ENCODE measurements at places on chromosomes 11 and 22. TPM values are rescaled to one million over a fixed set of nuclear protein-coding genes. Genes with fewer than 3 reads are reported as not detected.

GRCh38 chr22:30838111-30838510, 130.5 kb downstream of the MORC2 start:
- no peak for DNase-seq

DNA sequence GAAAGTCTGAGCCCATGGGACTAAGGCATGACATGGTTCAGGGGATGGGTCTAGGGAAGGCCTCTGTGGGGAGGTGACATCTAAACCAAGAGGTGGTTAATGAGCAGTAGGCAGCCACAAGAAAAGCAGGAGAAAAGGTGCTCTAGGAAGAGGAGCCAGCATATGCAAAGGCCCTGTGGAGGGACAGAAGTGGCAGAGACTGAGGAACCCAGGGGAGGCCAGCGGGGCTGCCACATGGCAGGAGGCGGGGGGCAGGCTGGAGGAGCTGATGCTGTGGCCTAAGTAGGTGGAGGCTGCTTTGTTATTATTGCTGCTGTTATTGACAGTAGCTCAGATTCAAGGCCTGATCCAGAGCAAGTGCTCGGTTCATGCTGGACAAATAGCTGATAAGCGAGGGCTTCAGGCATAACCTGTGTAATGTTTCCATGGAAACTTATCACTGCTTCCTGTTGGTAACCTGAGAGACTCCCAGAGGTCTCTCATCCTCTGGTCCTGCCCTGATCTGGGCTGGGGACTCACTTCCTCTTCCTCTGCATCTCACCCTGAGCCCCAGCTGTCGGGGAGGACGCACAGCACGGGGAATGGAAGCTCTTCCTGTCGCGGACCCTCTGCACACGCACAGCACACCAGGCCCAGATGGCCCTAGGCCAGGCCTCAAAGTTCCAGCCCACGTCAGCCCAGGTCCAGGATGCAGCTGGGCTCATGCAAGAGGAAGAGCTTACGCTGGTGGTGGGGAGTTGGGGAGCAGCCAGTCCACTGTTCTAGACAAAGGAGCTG, 75.2 kb upstream of the TP53I11 start:
- no peak for DNase-seq

DNA sequence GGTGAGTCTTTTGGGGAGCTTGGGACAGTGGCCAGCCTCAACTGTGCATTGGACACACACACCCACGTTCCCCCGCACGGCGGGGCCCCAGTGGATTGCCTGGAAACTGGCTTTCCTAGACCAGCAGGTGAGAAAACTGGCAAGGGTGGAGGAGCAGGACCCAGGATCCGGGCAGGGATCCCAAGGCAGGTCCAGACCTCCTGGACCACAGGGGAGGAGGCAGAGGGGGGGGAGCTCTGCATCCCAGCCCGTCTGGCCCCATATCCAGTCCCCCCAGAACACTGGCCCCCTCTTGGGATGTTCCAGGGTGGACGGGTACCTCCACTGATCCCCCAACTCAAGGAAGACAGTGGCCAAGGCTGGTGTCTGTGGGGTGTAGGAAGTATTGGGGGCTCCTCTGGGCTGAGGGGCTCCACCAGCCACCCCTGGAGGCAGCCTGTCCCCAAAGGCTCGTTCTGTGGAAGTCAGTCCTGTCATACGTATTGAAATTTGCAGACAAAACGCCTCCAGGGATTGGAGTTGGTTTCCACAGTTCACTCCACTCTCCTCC, 89.3 kb upstream of the LINC01488 start:
- no peak for DNase-seq

- DNase-seq, result no peak
These were observed 7.8 kb downstream of the LDLRAD3 start for GRCh38 chr11:35951680-35952079.

DNA sequence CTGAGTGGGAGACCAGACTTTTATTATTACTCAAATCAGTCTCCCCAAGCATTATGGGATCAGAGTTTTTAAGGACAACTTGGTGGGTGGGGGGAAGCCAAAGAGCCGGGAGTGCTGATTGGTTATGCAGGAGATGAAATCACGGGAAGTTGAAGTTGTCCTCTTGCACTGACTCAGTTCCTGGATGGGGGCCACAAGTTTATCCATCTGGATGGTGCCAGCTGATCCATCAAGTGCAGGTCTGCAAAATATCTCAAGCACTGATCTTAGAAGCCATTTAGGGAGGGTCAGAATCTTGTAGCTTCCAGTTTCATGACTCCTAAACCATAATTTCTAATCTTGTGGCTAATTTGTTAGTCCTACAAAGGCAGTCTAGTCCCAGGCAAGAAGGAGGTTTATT, 53.5 kb upstream of the LMO1 start:
- no peak for DNase-seq

DNA sequence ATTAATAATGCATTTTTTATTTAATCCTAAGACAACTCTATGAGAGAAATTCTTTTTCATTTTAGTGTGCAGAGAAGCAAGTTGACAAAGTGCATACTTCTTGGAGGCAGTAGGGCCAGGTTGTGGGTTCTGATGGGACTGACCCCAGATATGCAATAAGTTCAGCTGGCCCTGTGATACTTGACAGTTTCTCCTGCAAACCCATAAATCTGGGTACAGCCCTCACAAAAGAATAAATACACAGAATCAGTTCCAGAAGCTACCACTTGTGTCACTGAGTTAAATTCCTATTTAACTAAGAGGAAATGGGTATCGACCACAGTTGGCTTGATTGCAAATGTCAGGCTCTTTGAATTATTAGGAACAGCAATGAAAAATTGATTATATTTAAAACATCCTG, 598.5 kb upstream of the API5 start:
- DNase-seq, result no peak

- no peak for DNase-seq
These were observed 13.9 kb downstream of the PGR start for GRCh38 chr11:101115671-101116160.

DNA sequence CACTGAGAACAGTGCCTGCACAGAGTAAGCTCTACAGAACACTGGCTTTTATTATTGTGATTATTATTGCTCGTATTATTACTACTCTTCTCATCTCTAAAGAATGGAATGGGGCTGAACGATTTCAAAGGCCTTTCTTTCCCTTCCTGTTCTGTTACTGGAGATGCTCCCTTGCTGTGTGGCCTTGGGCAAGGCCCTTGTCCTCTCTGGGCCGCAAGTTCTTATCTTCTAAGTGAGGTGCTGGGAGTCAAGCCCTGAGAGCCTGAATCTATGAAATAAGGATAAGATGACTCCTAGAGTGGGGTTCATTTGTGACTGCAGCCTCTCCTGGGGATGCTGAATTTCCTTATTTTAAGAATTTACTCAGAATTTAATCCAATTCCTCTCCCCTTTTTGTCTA, 113.5 kb downstream of the FBXO7 start:
- DNase-seq, result no peak

DNA sequence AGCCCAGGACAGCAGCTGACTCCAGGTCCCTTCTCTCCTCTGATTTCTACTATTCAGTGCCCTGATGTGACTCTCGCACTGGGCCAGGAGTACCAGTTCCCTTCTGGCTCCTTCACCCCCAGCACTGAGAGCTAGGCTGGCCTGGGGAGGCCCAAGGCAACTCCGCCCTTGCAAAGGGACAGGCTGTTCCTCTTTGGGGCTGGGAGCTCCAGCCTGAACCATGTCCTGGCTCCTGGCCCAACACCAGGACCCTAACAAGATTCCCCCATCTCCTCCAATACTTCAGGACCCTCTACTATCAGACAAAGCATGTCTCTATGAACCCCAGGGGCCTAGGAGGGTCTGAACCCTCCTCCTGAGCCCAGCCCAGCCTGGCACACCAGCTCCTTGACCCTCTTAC, 12.5 kb downstream of the CREB3L1 start:
- no peak for DNase-seq

GRCh38 chr22:29973269-29973668, 90.3 kb downstream of the MTMR3 start:
- no peak for DNase-seq

DNA sequence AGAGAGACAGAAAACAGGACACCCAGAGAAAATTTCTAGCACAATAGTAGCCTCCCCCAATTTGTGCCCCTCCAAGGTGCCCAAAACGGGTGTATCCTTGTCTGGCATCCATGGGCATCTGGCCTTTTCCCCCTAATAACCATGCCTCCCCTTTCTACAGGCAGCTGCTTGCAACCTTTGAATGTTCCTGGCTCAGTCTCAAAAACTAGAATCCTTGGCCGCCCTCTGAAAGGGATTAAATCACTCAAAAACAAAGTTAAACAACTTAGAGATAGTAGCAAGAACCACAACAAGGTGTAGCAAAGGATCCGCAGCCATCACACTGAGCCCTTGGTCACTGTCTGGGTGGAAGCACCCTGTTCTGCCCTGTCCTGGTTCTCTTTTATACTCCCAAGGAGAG, 105.6 kb downstream of the MN1 start:
- no peak for DNase-seq

GRCh38 chr11:43427971-43428370, 69.3 kb downstream of the TTC17 start:
- DNase-seq, result no peak

GRCh38 chr11:86162239-86162638, 82.3 kb upstream of the EED start:
- DNase-seq, result no peak

DNA sequence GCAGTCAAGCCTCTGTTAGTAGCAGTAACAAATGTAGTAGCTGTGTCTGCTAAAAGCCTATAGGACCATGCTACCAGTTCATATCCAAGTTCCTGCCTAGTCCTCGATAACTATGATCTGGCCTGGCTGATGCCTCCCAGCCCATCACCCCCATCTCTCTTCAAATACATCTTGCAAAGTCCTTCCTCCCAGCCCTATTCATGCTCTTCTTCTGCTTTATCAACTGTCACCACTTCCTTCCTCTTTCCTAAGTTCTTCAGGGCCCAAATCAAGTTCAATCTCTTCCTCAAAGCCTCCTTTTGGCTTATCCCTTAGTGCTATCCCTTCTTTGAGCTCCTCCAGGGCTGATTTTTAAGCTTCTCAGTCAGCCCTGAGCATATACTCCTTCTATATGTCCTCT, 150.9 kb upstream of the THY1 start:
- no peak for DNase-seq

- DNase-seq, result no peak
These were observed 33.8 kb downstream of the BUD13 start for GRCh38 chr11:116738975-116739374.

DNA sequence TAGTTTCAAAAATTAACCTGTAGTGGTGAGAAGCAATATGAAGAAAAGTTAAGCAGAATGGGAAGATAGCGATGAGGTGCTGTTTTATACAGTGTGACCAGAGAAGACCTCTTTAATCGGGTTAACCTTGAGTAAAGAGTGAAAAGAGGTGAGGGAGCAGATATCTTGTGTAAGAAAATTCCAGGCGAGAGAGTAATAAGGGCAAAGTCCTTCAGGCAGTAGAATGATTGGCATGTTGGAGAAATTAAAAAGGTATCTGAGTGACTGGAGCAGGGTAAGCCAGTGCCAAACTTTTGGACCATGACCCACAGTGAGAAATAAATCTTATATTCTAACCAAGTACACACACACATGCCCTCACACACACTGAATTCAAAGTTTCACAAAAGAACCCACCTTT, 374.7 kb upstream of the LARGE1 start:
- no peak for DNase-seq

- DNase-seq, result no peak
These were observed 30.8 kb downstream of the SYTL2 start for GRCh38 chr11:85779956-85780640.

- no peak for DNase-seq
These were observed 902.9 kb downstream of the DLG2 start for GRCh38 chr11:84724256-84724655.

DNA sequence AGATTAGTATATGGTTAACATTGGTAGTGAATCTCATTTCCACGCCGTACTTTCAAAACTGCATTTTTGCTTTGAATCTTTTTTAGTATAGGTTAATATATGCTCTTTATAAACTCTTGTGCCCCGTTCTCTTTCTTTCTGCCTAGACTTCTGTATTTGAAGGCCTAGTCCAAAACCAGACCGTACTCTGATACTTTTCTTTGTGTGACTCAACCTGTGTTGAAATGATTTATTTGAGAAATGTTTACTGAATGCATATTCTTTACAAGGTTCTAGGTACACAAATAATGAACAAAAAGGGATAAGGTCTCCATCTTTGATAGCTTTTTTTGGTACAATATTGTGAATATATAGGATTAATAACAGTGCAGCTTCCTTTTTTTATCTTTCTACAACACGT, 68.3 kb downstream of the HIPK3 start:
- no peak for DNase-seq

- DNase-seq, result no peak
These were observed 25.5 kb upstream of the MALAT1 start for GRCh38 chr11:65473278-65473860.

- no peak for DNase-seq
These were observed 74.2 kb downstream of the NOX4 start for GRCh38 chr11:89416961-89417360.

GRCh38 chr11:4018641-4019040, 76.0 kb upstream of the RRM1 start:
- no peak for DNase-seq

GRCh38 chr11:3106736-3107524, 49.7 kb upstream of the CARS1 start:
- no peak for DNase-seq

DNA sequence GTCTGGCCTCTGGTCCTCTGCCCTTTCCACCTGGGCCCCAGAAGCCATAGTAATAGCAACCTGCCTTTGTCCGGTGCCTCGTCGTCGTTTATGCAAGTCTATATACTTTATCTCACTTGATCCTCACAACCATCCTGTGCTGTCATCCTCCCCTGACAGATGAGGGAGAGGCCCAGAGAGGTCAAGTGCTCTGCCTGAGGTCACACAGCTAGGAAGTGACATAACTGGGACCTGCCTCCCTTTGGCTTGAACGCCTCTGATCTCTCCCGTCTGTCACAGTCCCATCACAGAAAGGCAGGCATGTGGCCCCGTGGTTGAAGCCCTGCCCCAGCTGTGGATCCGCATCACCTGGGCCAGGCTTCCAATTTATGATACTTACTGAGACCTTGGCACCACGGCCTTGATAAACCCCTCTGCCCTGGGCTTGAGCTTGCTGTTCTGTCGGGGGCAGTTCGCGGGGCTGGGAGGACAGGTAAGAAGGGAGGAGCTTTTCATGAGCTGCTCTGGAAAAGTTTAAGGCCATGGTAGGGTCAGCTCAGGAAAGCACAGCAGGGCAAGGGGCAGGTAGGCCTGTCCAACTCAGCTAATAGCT, 247.0 kb downstream of the ST3GAL4 start:
- no peak for DNase-seq

- DNase-seq, result no peak
These were observed 46.3 kb downstream of the AMOTL1 start for GRCh38 chr11:94814272-94814976.

The SERHL2 gene
- total RNA-seq, result 0.88 TPM

The MYOD1 gene
- total RNA-seq, result not detected

The UBASH3B gene
- 21.8 TPM for total RNA-seq

The TP53I11 gene
- 38.4 TPM for total RNA-seq

The FAM83F gene
- total RNA-seq, result 25.9 TPM

The CASP12 gene
- not detected for total RNA-seq

The SCGB1A1 gene
- total RNA-seq, result not detected

The CNIH2 gene
- 0.34 TPM for total RNA-seq

The LMO2 gene
- 1.6 TPM for total RNA-seq

The PRRG4 gene
- 4.8 TPM for total RNA-seq

The NPTXR gene
- total RNA-seq, result 0.04 TPM

The NAALADL1 gene
- total RNA-seq, result 5.6 TPM

The FGF19 gene
- total RNA-seq, result 0.17 TPM

The TNNT3 gene
- not detected for total RNA-seq
